ENCODE measurements at places on chromosomes 1 and 21. TPM values are rescaled to one million over a fixed set of nuclear protein-coding genes. Genes with fewer than 3 reads are reported as not detected.

DNA sequence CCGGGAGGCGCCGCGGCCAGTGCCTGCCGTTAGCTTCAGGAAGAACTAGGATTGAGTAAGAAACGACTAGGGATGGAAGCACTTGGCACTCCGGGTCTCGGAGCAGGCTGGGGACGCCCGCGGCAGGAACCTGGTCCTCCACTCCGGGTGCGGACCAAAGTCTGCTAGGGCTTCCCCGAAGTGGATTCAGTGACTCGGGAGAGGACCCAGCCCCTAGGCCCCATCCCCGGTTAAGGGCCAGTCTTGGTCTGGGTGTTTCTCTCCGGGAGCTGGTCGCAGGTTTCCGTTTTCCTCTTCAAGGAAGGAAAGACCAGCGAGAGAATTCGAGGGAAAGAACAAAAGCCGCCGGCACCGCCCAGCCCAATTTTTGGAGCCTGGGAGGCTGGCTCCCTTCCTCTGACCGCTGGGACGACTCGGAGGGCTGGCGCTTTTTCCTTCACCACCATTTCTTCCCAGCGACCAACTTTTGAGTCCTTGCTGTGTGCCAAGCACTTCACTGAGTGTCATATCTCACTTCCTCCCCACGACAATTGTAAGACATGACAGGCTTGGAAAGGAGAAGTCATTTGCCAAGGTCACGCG, 16.8 kb upstream of the STMN1 start:
- DNase-seq = no peak

Gene GPR37L1
- not detected for polyA plus RNA-seq

Gene CDCA8
- polyA plus RNA-seq = 25.7 TPM

- no peak for DNase-seq
Measured at GRCh38 chr1:23885222-23885621, 17.1 kb upstream of the FUCA1 start.

Gene ATP5PB
- polyA plus RNA-seq = 265 TPM

GRCh38 chr1:193325042-193325441, 138.6 kb upstream of the B3GALT2 start:
- no peak for DNase-seq

Gene CRNN
- polyA plus RNA-seq = not detected

- DNase-seq = peak; percentile 87
Measured at GRCh38 chr1:230163205-230163604, 96.2 kb downstream of the GALNT2 start.

GRCh38 chr1:220796530-220796929, 9.8 kb downstream of the MTARC1 start:
- no peak for DNase-seq

- DNase-seq = no peak
Measured at GRCh38 chr1:235952950-235953615, 86.4 kb upstream of the LYST start.

GRCh38 chr1:30914931-30915330, 6.4 kb upstream of the SDC3 start:
- no peak for DNase-seq

Gene ERI3
- polyA plus RNA-seq = 75.7 TPM

Gene LENEP
- polyA plus RNA-seq = not detected

Gene PLA2G2A
- polyA plus RNA-seq = not detected

DNA sequence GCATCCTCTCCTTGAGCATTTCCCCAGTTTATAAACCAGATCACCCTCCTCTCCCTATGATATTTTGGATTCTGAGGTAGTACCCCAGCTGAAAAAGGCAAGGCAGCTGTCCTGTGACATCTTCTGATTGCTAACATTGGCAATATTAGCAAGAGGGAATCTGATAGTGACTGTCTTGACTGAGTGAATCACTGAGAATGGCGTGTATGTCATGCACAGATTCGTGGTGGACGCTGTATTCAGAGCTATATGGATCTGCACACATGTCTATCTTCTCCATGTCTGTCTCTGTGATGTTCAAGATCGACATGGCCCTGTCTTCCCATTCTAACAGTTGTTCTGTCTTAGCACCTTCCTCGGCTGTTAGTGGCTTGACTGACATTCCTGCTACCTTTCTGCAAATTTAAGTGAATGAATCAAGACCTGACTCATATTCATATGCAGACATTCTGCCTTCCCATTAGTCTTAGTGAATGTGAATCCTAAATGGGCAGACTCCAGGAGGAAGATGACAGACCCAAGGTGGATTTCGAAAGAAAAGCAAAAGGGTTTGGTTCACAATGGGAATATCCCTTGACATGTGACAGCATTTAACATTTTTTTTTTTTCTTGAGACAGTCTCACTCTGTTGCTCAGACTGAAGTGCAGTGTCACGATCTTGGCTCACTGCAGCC, 97.7 kb downstream of the PGBD5 start:
- DNase-seq = no peak

Gene CELA3B
- not detected for polyA plus RNA-seq

DNA sequence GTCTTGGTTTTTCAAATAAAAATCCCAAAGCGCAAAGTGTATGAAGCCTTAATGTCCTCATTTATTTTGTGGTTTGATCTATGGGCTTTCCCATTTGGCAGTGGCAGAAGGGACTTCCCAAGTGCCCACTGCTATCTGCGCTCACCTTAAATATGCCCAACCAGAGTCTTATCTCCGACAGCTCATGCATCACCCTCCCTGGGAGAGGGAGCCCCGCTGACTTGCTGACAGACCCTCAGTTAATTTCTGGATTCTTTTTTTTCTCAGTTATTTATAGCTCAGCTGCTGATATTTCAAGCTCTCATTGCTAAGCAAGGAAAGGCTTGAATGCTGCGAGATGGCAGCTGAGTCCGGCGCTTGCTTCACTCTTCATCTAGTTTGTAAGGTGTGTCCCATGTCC, 19.3 kb downstream of the KAZN start:
- no peak for DNase-seq

DNA sequence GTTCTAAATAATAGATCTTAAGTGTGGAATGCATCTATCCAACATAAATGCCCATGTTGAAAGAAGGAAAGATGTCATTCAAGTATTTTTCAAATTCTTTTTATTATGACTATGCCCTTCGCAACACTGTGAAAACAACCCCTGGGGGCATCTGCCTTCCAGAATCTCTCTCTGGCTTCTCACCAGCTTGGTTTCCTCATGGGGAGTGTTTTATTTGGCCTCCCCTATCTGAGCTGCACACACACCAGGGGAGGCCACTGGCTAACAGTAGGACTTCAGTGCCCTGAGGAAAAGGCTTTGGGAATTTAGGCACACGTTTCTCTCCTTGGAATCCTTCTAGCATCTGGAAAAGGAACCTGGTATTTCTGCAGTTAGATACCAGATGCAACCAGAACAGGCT, 130.6 kb downstream of the EDEM3 start:
- DNase-seq = no peak

Gene VWA5B1
- polyA plus RNA-seq = not detected

GRCh38 chr1:114062477-114063099, 83.3 kb downstream of the OLFML3 start:
- no peak for DNase-seq

Gene NEXN
- polyA plus RNA-seq = 16.1 TPM

DNA sequence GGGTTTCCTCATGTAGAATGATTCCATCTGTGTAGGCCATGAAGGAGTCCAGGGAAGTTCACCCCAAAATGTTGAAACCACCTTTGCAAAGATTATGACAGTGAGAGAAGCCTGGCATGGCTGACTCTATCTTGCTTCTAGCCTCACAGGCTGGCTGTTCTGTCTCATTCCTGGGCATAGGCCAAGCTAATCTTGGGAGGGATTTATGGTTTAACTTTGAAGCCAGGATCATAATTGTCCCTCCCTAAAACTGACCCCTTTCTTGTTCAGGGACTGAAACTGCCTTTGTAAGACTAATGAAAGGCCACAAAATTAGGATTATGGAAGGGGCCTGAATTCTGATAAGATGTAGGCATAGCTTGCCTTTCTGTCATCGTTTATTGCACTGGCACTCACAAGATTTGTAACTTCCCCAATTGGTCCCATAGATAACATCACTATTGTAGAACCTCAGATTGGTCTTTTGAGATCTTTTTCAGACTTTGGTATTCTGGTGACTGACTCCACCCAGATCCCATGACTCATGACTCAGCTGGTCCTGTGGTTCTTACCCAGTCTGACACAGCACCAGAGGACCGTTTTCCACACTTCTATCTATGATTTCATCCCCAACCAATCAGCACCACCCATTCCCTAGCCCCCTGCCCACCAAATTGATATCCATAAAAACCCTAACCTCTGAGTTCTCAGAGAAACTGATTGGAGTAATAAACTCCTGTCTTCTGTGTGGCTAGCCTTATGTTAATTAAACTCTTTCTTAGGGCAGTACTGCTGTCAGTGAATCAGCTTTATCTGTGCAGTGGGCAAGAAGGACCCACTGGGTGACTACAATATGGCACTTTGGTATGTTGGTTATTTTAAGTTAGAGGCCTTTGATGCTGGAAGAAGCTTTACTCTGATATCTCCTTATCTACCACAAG, 13.6 kb upstream of the LAMTOR5 start:
- DNase-seq = peak; percentile 67

GRCh38 chr1:205920159-205920558, 23.1 kb downstream of the SLC26A9 start:
- DNase-seq = peak; percentile 34

DNA sequence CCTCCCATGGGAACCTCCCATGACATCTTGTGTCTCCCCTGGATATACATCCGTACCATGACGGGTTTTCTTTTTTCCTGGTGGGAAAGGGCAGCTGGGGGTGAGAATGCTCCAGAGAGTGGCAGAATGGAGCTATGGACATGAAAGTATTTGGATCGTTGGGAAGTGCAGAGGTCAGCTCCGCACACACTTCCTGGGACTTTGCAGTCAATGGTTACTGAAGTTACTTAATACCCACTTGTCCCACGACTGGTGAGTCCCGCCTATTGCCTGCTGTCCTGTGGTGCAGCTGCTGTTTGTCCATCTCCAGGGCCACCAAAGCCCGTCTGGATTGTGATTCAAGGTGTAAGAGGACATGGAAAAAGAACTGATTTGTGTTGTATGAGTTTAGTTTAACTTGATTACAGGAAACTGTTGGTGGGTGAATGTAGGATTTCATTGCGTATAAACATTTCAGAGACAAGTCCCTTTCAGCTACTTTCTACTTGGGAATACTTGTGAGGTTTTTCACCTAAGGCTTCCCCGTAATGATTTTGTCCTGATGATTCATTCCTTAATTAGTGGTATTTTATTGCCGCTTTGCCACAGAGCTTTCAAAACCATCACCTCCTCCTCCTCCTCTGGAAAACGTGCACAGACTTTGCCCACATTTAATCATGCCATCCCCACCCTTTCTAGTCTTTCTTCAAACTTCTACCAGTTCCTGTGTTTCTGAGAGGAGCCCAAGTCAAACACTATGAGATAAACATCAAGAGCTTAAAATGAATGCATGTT, 308.8 kb downstream of the KIF26B start:
- no peak for DNase-seq

Gene BARHL2
- polyA plus RNA-seq = not detected

- DNase-seq = no peak
Measured at GRCh38 chr1:6996371-6996770, 211.1 kb downstream of the CAMTA1 start.

DNA sequence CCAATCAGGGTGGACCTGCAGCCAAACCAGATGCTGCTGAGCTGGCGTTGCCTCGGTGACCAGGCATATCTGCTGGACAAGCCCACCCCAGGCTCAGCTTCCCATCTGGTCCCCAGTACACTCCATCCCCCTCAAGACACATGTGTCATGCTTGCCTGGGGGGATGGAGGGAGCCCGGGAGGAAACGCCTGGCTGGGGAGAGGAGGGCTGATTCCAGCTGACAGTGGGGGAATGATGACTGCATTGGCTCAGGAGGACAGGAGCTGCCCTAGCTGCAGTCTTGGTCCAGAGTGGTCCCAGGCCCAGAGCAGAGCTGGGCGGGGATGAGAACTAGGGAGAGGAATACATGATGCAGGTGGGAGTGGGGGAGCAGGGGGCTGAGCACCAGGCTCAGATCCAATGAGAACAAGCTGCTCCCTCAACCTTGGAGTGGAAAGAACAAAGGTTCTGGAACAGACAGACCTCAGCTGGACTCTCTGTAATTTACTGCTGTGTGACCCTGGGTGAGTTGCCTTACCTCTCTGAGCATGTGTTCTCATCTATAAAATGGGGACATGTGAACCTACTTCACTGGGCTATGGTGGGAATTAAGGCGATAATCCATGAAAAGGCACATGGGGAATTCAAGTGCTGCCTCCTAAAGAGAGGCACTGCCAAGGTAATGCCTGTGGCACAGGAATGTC, 23.1 kb upstream of the ECE1 start:
- DNase-seq = peak; percentile 88

Gene SERPINC1
- not detected for polyA plus RNA-seq

DNA sequence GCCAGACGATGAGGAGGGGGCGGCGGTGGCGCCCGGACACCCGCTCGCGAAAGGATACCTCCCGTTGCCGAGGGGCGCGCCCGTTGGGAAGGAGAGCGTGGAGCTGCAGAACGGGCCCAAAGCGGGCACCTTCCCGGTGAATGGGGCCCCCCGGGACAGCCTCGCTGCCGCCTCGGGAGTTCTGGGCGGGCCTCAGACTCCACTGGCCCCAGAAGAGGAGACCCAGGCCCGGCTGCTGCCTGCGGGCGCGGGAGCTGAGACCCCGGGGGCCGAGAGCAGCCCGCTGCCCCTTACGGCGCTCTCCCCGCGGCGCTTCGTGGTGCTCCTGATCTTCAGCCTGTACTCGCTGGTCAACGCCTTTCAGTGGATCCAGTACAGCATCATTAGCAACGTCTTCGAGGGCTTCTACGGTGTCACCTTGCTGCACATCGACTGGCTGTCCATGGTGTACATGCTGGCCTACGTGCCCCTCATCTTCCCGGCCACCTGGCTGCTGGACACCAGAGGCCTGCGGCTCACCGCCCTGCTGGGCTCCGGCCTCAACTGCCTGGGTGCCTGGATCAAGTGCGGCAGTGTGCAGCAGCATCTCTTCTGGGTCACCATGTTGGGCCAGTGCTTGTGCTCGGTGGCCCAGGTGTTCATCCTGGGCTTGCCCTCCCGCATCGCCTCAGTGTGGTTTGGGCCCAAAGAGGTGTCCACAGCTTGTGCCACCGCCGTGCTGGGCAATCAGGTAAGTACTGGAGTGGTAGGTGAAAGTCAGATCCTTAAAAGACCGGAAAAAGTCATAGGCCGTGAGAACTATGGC, 588 bp downstream of the FLVCR1 start:
- peak; percentile 31 for DNase-seq

Gene TMEM200B
- polyA plus RNA-seq = 4.6 TPM

- DNase-seq = no peak
Measured at GRCh38 chr1:171204296-171204695, 19.2 kb downstream of the FMO2 start.

GRCh38 chr1:157348538-157349480, 203.5 kb downstream of the FCRL5 start:
- no peak for DNase-seq

Gene SHISAL2A
- not detected for polyA plus RNA-seq

- no peak for DNase-seq
Measured at GRCh38 chr21:39531840-39532239, 80.1 kb downstream of the SH3BGR start.

Gene SLAMF1
- not detected for polyA plus RNA-seq

GRCh38 chr1:227415115-227415790, 97.0 kb upstream of the CDC42BPA start:
- no peak for DNase-seq

GRCh38 chr1:61563611-61564010, 161.3 kb downstream of the TM2D1 start:
- DNase-seq = no peak

Gene NCF2
- 4.2 TPM for polyA plus RNA-seq
